Activated naive CD4-positive, alpha-beta T cell treated with anti-CD3 and anti-CD28 coated beads for 36 hours (primary cell): ENCODE measurements at places on chromosomes 7 and 10. TPM values are rescaled to one million over a fixed set of nuclear protein-coding genes. Genes with fewer than 3 reads are reported as not detected.

GRCh38 chr7:105250706-105251105 is 138.0 kb downstream of the SRPK2 start:
- no peaks in the 10 kb centered on the region for H3K27me3 ChIP-seq
- DNase-seq: no peak
- no peak overlapping the region for H3K4me3 ChIP-seq
- no peak overlapping the region for H3K27ac ChIP-seq
- no peaks in the 10 kb centered on the region for H3K36me3 ChIP-seq

DNA sequence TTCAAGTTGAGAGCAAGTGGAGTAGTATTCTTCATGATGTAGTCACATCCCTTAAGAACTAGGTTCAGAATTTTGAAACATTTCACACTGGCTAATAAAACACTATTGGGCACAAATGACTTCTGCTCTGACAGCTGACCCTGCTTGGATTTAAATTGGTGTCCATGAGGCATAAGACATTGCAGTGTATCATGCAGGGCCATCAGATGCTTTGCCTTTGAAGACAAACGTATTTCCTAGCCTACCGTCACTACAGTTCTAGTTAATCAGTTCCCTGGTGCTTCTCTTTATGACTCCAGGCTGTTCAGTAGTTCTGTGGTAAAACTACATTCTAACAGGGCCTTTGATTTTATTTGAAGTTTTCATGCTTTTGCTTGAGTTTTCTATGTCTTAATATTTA is 168.5 kb upstream of the ZNF804B start:
- DNase-seq: no peak
- no peaks in the 10 kb centered on the region for H3K4me1 ChIP-seq
- H3K27ac ChIP-seq: no peak overlapping the region
- H3K36me3 ChIP-seq: no peaks in the 10 kb centered on the region
- no peak overlapping the region for H3K4me3 ChIP-seq

GRCh38 chr7:135273581-135273980 is 39.9 kb downstream of the STRA8 start:
- no peak for DNase-seq
- no peaks in the 10 kb centered on the region for H3K36me3 ChIP-seq
- H3K4me1 ChIP-seq: peaks cover 3% of the 10 kb centered on the region
- H3K4me3 ChIP-seq: no peak overlapping the region
- H3K27me3 ChIP-seq: no peaks in the 10 kb centered on the region

DNA sequence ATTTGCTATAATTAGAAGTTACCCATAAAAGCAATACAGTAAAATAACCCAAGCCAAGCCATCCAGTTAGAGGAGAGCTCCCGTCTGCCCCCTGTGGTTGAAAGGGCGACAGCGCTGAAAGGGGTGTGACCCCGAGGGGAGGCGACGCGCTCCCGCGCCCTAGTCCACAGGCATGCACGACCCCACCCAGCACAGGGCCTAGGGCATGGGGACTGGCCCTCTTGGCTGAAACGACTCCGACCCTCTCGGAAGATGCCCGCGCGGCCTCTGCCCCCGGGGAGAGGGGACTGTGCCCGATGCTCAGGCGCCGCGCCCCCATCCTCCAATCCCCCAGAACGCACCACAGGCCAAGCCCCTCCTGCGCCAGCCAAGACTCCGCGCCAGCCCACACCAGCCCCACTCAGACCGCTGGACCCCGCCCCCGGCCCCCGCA is 64.0 kb downstream of the CSGALNACT2 start:
- peaks cover 4% of the 10 kb centered on the region for H3K4me1 ChIP-seq
- peak overlapping the region; percentile 65 for H3K4me3 ChIP-seq
- no peak overlapping the region for H3K27ac ChIP-seq

The LIPF gene
- total RNA-seq: not detected

DNA sequence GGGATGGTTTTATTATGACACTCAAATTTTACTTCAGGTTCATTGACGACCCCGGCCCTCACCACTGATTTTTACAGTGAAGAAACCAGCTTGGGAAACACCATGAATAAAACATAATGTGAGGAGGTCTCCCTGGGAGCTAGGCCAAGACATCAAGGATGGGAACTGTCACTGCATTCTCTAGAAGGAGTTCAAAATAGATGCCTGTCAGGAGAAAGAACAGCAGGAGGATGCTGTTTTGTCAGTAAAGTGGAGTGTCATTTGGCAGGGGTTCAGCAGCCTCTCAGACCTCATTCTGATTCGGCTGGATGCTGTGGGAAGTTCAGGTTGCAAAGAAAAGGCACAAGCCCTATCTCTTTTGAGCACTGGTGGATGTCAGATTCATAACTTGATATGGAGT is 360.3 kb upstream of the C7orf33 start:
- H3K36me3 ChIP-seq: no peaks in the 10 kb centered on the region
- H3K27ac ChIP-seq: no peak overlapping the region
- no peak overlapping the region for H3K4me3 ChIP-seq
- peaks cover 5% of the 10 kb centered on the region for H3K27me3 ChIP-seq
- H3K4me1 ChIP-seq: no peaks in the 10 kb centered on the region
- no peak for DNase-seq

DNA sequence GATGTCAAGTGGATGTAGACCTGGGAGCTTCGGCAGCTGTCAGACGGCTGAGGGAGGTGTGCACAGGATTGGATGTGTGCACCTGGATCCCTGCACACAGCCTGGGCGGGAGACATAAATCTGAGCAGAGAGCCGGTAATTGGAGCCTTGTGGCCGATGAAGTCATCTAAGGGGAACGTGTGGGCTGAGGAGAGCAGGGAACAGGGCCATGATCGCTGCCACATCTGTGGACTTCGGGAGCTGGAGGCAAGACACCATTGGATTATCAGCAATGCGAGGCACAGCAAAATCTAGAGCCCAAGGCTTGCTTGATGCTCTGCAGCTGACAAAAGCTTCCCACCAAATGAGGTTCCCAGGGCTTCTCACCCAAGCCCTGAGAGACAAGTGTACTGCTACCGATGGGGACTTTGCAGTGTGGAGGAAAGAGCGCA is 147.7 kb downstream of the PTPN20 start:
- no peaks in the 10 kb centered on the region for H3K27me3 ChIP-seq
- H3K27ac ChIP-seq: no peak overlapping the region
- H3K4me3 ChIP-seq: no peak overlapping the region
- no peaks in the 10 kb centered on the region for H3K36me3 ChIP-seq

GRCh38 chr7:34675749-34676374 is 17.8 kb downstream of the NPSR1 start:
- no peak overlapping the region for H3K27ac ChIP-seq
- peaks cover 4% of the 10 kb centered on the region for H3K27me3 ChIP-seq
- no peak overlapping the region for H3K4me3 ChIP-seq
- peak; percentile 37 for DNase-seq

DNA sequence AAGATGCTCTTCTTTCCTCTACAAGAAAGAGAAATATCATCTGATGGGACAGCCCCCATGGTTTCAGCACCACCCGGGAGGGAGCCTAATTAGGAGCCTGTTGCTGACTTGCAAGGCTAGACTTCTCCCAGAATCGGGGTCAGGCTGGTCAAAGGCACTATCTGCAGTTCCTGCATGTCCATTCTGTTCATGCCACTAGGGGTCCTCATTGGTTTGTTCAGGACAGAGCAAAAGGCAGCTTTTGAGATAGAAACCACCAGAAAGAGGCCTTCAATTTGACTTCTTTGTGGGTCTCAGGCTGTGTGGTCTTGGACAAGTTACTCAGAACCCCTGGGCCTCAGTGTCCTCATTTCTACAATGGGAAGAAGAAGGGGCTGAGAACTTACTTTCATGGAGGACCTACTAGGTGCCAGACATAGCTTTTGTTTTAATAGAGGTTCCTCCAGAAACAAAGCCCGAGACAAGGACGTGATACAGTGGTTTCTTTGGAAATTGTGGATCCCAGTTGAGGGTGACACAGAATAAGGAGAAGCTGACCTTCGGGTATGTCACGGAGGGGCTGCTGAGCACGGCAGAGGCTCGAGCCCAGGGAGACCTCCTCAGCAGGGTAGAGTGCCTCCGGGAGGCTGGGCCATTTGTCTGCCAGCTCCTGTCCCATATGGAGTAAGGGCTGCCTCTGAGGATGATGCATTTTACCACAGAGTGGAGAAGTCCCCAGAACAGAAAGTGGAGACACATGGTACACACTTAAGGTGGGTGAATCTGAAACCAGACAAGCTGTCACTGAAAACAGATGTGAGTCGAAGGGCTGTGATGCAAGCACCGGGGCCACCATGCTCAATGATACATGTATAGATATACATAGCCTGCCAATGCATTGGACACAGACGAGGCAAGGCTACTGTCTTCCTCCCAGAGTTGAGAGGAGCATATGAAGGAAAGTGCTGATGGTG is 33.1 kb upstream of the NEUROD6 start:
- H3K4me1 ChIP-seq: no peaks in the 10 kb centered on the region
- peak; percentile 19 for DNase-seq
- no peaks in the 10 kb centered on the region for H3K27me3 ChIP-seq
- no peak overlapping the region for H3K27ac ChIP-seq

DNA sequence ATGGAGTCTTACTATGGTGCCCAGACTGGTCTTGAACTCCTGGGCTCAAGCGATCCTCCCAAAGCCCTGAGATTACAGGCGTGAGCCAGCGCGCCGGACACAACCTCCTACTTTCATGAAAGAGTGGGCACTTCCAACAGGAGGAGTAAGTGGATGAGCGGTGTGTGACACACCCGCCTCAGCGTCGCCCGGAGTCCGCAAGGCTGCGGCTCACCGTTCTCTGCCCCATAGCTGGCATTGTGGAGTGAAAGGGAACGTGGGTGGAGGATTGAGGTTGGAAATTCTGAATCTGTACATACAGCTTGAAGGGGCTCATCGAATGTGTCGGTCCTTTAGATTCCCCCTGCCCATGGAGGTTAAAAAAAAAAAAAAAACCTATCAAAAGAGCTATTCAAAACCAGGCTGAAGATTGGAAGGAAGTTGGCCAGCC is 524 bp upstream of the PRXL2A start:
- peaks cover 23% of the 10 kb centered on the region for H3K4me1 ChIP-seq
- no peaks in the 10 kb centered on the region for H3K27me3 ChIP-seq
- peak; percentile 53 for DNase-seq
- peak overlapping the region; percentile 89 for H3K4me3 ChIP-seq
- H3K27ac ChIP-seq: peak overlapping the region; percentile 60

DNA sequence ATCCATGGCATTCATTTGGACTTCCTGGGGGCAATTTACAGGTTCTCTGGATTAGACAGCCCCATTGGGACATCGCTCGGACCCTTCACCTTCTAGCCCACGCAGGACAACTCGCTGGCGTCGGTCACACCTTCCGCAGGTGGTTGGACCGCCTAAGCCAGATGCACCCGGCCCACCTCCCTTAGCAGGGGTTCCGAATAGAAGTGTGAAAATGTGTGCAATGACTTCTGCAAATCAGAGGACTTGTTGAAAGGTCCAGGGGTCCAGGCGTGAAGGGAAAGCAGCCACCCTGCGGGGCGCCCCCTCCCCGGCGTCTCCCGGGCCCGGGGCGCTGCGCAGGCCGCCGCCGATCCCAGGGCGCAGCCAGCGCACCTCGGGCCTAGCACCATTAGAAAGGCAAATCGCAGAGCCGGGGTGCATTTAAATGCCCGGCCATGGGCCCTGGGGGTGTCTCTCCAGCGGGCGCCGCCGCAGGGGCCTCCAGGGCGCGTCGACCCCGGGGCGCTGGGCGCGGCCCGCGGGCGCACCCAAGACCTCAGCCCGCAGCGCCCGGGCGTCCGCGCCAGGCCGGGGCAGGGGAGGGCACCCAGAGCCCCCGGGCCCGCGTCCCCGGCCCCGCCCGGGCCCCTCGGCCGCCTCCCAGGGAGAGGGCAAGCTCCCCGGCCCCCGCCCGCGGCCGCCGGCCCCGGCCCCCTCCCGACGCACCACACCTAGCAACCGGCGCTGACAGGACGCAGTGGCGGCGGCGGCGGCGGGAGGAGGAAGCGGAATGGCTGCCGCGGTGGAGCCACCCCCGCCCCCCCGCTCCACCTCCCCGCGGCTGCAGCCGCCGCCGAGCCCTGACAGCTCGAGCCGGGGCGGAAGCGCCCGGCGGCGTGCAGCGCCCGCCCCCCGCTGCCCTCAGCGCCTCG is 1.2 kb downstream of the JAZF1 start:
- H3K27ac ChIP-seq: no peak overlapping the region
- DNase-seq: peak; percentile 70
- H3K27me3 ChIP-seq: peaks cover 6% of the 10 kb centered on the region
- H3K36me3 ChIP-seq: no peaks in the 10 kb centered on the region

DNA sequence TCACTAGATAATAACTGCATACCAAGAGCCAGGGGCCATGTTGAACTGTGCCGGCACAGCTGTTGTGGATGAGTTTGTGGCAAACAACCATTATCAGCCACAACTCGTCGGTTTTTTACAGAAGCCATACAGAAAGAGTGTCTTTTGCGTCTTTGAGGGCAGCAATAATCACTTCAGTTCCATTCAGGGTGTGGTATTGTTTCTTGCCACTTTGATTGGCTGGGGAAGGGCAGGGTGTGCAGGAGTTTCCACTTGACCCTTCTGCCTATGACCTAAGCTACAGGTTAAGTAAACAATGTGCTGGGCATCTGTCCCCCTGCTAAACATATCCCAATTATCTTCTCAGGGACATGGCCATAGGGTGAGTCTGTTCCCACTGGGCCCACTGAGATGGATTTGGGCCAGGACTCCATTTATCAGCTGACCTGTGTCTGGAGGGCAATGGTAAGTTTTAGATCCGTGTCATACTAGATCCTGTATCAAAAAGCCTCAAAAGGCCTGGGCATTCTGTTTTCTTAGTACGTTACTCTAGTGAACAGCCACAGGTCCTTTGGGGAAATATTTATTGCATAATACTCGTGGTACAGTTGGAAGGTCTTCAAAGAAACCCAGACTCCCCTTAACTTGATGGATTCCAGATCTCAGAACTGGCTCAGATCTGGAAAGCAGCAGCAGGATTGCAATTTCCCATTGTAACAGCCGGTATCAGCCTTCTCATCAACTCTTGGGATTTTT is 15.9 kb downstream of the ZNF3 start:
- H3K36me3 ChIP-seq: peaks cover 38% of the 10 kb centered on the region
- DNase-seq: no peak
- no peaks in the 10 kb centered on the region for H3K4me1 ChIP-seq
- no peak overlapping the region for H3K4me3 ChIP-seq
- no peaks in the 10 kb centered on the region for H3K27me3 ChIP-seq
- no peak overlapping the region for H3K27ac ChIP-seq

GRCh38 chr7:82081644-82082224 is 311.9 kb upstream of the HGF start:
- no peaks in the 10 kb centered on the region for H3K27me3 ChIP-seq
- no peak for DNase-seq
- no peak overlapping the region for H3K27ac ChIP-seq
- no peaks in the 10 kb centered on the region for H3K4me1 ChIP-seq
- H3K36me3 ChIP-seq: no peaks in the 10 kb centered on the region
